NCI-H2081 treated with DMSO at 0.1 percent for 48 hours (cell line): ENCODE measurements at places on chromosomes 13 and 19.

DNA sequence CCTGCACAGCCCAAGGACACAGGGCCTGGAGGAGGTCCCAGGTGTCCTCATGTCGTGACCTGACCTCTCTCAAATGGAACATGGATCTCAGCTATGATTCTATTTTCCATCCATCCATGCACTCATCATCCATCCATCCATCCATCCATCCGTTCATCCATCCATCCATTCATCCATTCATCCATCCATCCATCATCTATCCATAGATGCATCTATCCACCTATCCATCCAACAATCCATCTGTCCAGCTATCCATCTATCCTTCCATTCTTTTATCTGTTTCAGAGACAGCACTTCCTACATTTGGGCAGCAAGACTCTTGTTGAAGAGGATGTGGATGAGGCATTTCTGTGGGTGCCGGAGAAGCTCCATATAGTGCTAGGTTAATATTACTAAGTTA is 86.7 kb downstream of the SCGB2B2 start:
- no peak for DNase-seq

DNA sequence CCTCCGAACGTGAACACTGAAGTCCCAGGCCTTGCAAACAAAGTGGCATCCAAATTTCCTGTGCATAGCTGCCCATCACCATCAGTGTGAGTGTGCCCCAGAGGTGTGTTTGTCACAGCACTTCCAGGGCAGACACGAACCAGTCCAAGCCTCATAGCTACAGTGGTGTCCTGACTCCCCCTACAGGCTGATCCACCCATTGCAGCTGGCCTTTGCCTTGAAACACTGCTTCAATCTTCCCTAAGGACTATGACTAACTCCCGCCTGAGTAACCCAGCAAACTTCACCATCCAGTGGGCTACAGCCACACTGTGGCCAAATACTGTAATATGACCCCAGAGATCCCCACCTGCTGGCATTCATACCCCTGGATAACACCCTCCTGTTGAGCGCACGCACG is 3.9 kb downstream of the ZNF266 start:
- no peak for DNase-seq

- DNase-seq = no peak
These were observed 3.2 kb upstream of the PVR start for GRCh38 chr19:44640518-44640917.

DNA sequence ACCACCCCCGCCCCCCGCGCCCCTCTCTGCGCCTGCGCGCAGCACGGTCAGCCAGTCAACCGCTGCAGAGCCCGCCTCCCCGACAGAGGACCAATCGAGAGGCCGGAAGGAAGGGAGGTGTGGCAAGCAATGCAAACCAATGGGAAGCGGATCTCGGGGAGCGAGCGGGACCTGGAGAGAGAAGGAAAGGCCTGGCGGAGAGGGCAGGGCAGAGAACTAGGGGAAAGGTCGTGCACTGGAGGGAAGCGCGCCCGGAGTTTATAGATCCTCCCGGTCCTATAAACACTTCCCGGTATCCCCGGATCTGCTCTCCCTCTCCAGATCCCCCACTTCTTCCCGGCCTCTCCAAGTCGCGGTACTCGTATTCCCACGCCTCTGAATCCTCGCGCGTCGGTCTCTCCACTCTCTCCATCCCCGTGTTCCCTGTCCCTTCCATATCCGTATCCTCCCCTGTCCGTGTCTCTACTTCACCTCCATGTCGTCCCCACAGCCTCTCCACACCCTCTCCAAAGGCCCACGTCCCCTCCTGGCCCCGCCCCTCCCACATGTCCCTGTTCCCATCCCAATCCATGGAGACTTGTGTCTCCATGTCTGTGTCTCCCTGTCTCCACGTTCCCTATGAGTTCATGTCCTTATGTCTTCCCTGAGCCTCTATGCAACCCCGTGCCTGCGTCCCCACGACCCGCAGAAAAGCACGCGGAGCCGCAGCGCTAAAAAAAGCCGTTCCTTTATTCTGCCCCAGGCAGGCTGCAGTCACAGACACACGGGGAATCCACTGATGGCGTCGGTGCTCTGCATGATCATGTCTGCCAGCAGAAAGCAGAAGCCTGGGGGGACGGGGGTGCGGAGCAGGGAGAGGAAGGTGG is 434 bp upstream of the ETFB start:
- no peak for DNase-seq

- DNase-seq = no peak
These were observed 106.4 kb downstream of the ATP8A2 start for GRCh38 chr13:25478186-25478585.

DNA sequence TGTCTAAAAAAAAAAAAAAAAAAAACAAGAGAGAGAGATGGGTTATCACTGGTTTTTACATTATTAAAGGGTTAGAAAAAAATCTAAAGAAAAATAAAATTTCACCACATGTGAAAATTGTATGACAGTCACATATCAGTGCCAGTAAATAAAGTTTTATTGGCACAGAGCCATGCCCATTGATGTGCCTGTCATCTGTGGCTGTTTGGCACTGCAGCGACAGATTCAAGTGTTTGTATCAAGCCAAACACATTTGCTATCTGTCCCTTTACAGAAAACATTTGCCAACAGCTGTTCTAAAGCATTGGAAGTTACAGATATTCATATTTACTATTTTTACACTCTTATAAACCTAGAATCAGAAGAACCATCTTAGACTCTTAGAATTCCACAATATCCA is 16.3 kb downstream of the FCHO1 start:
- no peak for DNase-seq

- DNase-seq = no peak
These were observed 764 bp downstream of the CLEC11A start for GRCh38 chr19:50723735-50724521.

- DNase-seq = no peak
These were observed 20.5 kb upstream of the CACNG8 start for GRCh38 chr19:53942001-53942786.
